ENCODE measurements at places on chromosomes 13 and 19. TPM values are rescaled to one million over a fixed set of nuclear protein-coding genes. Genes with fewer than 3 reads are reported as not detected.

The FCAR gene
- total RNA-seq: not detected

The LONP1 gene
- 153 TPM for total RNA-seq

The HOMER3 gene
- total RNA-seq: 143 TPM

The ZNF730 gene
- total RNA-seq: 2.5 TPM

The TUBA3C gene
- total RNA-seq: 65.6 TPM

The ZNF324 gene
- 18.4 TPM for total RNA-seq

The MRPL4 gene
- total RNA-seq: 157 TPM

The TGFB1 gene
- total RNA-seq: 18.3 TPM

GRCh38 chr13:108615241-108615640, 14.2 kb upstream of the MYO16 start:
- DNase-seq: no peak

GRCh38 chr19:6678690-6679109, 8.7 kb upstream of the TNFSF14 start:
- no peak for DNase-seq

GRCh38 chr19:11587302-11587974, 9.8 kb upstream of the ZNF627 start:
- DNase-seq: peak; percentile 64

DNA sequence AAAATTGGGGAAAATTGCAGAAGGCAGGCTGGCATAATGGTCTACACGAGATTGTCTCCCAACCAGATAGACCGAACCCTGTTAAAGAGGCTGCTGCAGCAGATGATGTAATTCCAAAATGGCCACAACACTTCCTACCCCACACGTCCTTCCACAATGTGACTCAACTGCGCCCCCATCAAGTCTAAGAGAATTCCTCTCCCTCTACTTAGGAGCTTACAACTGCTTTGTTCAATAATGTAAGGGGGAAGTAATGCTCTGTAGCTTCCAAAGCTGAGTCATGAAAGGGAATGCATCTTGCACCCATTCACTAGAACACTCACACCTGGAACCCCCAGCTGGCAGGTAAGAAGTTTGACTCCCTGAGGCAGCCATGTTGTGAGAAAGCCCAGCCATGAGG, 117.8 kb upstream of the IRS2 start:
- peak; percentile 16 for DNase-seq

- no peak for DNase-seq
Observed at GRCh38 chr19:19687090-19687489, 18.5 kb downstream of the ZNF101 start.

DNA sequence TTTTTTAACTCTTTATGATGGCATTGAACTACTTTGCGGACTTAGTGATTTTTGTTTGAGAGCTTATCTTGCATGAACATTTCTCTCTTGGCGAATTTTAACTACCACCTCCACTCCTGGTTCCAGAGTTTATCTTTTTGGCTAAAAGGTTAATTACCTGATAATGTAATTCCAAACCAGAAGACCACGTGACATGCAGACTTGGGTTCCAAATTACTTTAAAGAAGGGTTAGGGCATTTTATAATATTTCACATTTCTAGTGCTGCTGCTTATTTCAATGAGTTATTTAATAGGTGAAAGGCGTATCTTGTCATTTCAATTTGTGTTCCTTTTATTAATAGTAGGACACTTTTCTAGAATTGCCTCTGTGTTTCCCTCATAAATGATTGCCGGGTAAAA, 52.0 kb downstream of the TDRD12 start:
- no peak for DNase-seq

DNA sequence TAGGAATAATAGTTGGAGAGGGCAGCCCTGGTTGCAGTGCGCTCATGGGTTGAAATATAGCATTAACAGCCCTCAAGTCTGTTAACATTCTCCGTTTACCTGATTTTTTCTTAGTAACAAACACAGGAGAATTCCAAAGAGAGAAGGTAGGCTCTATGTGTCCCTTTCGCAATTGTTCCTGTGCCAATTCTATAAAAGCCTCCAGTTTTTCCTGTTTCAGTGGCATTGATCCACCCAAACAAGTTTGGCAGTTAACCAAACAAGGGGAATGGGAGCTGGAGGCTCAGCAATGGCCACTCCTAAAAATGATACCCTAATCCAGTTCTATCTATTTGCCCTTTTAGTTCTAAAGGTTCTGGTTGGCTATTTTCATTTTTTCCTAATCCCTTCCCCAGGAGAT, 151.6 kb downstream of the ZNF486 start:
- DNase-seq: no peak

DNA sequence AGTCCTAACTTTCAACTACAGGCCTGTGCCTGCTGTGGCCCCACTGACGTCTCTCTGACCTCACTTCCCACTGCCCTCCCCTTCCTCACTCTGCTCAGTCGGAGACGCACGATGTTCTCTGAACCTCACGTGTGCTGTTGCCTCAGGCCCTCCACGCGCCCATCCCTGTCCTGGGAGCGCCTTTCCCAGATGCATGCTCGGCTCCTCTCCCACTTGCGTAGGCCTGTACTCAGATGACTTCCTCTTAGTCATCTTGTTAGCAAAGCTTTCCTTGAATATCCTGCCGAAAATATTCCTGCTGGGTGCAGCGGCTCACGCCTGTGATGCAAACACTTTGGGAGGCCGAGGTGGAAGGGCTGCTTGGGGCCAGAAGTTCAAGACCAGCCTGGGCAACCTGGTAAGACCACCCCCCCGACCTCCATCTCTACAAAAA, 9.3 kb upstream of the SYT5 start:
- peak; percentile 99 for DNase-seq
